NCI-H2081 treated with DMSO at 0.1 percent for 48 hours (cell line): ENCODE measurements at places on chromosomes 11 and 22.

DNA sequence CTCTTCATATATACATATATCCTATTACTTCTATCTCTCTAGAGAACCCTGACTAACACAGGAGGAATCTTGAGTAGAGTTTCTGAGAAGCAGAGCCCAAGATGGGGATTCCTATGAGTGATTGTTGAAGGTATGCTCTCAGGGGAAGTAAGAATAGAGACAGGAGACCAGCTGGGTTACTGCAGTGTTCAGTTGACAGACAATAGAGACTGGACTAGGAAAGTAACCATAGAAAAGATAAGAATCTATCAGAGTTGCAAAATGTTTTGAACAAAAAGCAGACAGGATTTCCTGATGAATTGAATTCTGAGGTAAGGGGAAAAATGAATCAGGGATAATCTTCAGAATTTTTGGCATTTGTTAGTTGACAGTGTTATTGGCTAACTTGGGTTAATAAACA, 54.4 kb downstream of the SLC17A6 start:
- no peak for DNase-seq

- no peak for DNase-seq
Measured at GRCh38 chr11:8544807-8545206, 49.2 kb downstream of the STK33 start.

DNA sequence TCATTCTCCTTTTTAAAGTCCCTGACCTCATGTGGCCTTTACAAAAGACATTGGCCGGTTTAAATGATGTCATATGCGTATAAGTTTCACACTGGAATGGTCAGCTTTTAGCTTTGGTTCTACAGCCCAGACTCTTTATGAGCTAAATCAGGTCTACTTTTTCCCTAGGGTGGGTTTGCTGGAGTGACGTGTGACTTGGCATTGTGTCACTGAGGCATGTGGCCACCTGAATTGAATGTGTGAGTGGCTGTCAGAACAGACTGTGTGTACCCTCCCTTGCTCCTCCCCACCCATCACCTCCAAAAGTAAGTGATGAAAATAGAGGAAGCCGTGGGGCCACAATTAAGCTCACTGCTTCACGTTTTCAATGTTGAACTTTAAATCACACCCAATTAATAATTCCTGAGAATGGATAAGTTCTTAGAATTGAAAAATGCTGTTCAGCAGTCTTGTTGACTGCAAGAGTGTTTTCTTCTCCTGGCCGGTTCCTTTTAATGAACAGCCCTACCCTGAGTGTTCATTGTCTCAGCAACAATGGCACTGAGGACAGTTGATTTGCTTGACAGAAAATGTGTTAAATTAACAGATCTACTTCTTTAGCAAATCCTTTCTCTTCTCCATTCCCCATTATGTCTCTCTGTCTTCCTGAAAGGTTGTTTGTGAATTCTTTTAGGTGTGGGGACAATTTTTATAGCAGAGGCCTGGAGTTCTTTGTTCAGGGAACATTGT, 11.3 kb downstream of the CECR2 start:
- DNase-seq, result no peak

DNA sequence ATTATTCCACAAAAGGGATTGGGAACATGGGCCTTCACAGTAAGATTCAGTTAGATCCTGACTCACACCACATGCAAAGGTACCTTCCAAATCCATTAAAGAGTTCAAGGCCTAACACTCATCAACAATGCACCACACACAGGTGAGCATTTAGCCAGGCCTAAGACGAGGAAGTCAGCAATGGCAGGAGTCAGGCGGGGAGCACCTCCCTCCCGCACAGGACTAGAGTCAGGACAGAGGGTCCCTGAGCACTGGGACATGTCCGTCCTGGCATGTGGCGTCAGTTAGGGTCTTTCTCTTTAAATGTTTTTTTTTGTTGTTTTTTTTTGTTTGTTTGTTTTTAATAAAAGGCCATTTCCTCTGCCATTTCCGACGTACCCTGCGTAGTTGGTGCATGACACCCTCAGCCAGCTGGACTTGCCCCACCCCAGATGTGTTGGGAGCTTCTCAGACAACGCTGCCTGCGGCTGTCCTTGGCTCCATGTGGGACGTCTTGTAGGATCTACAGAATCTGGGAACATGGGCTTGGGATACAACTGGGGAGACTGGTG, 1458.6 kb downstream of the BRD1 start:
- no peak for DNase-seq

DNA sequence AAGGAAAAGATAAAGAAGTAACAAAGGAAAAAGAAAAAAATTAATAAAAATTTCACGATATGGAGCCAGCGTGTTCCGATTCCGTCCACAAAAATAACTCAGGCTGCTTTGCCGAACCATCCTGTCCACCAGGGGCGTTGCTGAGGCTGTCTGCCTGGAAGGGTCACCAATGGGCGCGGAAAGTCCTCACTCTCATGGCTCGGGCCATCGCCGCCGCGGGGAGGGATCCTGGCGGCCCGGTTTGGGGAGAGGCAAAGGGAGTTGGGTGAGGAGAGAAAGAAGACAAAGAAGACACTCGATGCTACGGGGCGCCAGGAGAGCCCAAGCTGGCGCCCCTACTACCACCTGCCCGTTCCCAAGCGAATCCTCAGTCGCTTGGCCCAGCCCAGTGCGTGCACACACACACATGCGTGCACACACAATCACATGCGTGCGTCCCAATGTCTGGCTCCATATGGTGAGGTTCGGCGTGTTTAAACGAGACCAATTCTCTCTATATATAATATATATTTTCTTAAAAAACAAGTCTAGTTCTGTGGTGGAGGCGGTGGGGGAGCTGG, 5.6 kb upstream of the PYGM start:
- no peak for DNase-seq

DNA sequence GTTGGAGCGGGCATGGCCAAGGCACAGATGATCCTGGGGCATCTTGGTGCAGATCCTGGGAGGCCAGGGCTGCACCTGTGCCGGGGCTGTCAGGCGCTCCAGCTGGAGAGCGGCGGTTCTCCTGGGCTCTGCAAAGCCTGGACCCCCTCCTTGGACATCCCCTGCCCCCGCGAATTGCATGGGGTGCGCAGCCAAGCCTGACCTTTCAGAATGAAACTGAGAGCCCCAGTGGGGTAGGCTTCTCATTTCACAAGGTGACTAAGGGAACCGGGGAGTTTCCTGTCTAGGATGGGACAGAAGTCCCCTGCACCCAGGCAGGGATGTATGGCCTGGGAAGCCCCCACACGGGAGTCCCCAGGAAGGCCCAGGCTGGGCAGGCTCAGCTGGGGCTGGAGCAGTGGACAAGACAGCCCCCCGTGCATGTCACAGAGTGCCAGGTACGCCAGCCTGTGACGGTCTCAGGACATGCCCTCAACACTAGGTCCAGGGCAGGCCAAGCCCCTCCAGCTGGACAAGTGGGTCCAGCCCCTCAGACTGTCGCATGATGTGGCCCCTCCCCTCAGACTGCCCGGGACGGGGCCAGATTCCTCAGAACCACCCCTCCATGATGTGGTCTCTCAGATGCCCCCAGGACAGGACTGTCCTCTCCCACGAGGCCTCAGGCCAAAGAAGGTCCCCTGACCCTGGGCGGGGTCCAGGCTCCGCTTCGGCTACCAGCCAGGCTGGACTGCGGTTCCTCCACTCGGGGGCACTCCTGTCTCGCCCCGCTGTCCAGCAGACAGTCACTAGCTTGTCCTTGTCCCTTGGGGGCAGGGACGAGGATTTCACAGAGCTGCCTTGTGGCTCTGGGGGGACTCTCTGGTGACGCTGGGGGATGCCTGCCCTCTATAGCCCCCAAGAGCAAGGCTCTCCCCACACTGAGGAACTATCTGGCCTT, 2.3 kb downstream of the LSP1 start:
- no peak for DNase-seq

DNA sequence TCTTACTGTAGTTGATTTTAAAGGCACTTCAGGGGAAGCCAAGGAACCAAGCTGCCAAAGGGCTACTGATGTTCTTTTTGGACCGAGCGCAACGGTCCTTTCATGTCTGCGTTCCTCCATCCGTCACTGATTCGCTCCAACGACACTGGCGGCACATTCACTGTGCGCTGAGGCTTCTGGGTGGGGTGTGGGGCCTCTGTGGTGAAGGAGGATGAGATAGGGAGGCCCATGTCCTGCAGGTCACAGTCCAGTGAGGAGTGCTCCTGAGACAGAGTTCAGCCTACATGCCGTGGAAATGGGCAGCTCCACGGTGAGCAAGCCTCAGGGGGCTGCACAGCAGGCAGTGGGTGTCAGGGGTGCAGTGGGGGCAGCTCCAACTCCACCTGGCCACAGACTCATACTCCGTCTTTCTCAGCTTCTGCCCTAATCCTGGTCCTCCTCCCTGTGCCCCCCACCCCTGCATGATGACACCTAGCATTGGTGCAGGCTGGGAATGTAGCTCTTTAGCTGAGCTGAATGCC, 87.8 kb upstream of the SHANK2 start:
- no peak for DNase-seq

DNA sequence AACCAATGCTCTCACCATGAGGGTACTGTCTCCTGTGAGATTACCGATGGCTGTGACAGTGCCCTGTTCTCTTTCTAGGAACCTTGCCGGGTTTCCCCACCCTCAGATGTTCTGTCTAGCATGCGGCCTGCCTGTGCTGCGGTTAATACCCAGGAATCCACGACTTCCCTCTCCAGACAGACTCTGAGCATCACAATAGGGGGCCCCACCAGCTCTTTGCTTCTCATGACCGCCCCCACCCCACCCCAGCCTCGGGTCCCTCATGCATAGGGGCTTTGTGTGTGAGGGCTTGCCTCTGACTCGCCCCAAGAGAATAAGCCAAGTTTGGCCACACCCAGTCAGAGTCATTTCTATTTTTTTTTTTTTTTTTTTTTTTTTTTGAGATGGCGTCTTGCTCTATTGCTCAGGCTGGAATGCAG, 10.3 kb downstream of the PARVG start:
- no peak for DNase-seq
